ENCODE measurements at places on chromosomes 2 and 18.

DNA sequence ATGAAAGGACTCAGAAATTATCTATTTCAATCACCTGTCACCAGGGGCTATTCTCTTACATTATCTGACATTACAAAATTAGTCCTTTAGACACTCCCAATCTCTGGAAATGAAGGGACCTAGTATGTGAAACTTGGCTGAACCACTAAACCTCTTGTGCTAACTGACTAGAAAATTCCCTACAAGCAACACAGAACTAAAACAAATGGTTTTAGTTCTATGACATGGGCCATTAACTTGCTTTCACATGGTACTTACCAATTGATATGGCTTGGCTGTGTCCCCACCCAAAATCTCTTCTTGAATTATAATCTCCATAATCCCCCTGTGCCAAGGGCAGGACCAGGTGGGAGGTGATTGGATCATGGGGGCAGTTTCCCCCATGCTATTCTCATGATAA, 16.6 kb downstream of the SERPINE2 start:
- DNase-seq: no peak

- no peak for DNase-seq
These were observed 111.9 kb upstream of the MAPRE2 start for GRCh38 chr18:34929336-34929780.

DNA sequence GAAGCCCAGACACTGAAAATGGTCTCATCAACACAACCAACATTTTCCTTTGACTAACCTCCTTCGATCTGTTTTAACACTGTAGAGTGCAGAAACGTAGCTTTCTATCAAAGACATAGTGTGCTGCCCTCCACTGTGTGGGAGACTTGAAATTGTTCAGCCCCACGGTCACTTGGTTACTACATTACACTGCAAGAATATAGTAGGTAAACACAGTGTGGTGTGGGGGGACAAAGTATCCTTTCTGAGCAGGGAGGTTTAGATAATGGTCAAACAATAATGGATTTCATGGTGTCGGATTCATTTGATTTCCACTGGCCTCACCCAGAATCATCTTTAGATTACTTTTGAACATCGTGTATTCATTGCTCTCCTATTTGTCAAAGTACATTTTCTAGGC, 181.0 kb downstream of the ERBB4 start:
- DNase-seq: no peak

DNA sequence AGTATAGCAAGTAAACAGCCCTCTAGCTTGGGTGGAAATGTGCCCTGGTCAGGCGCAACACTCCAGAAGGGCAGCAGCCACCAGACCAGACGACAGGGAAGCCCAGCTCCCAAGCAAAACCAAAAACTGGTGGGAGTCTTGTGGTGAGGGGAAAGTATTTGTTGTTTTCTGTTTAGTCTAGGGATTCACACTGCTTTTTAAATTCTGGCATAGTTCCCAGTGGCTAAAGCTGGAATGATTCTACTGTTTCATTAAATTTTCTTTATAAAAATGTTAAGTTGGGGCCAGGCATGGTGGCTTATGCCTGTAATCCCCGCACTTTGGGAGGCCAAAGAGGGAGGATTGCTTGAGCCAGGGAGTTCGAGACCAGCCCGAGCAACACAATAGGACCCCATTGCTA, 38.5 kb downstream of the MERTK start:
- DNase-seq: no peak

- DNase-seq: no peak
These were observed 29.1 kb downstream of the ALMS1 start for GRCh38 chr2:73414696-73415095.

GRCh38 chr2:218017211-218018053, 14.6 kb upstream of the TNS1 start:
- DNase-seq: no peak

DNA sequence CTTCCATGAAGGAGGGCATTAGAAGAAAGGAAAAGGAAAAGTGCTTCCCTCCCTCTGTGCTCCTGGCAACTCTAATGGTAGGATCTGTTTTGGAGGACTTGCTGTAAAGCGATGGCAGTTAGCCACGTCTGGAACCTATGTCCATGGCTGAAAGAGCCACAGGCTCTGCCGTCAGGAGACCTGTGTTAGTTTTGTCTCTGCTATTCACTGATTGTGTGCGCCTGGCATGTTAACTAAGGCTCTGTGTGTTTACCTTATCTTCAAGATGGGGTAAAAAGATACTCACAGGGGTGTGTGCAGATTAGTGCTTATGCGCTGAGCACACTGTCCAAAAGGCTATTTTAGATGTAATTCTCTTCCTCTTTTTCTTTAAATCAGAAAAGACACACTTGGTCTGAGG, 109.8 kb upstream of the LTBP1 start:
- no peak for DNase-seq

- no peak for DNase-seq
These were observed 219.2 kb downstream of the LRP1B start for GRCh38 chr2:141911485-141912066.

GRCh38 chr18:38751211-38751610, 1185.6 kb upstream of the CELF4 start:
- DNase-seq: no peak

DNA sequence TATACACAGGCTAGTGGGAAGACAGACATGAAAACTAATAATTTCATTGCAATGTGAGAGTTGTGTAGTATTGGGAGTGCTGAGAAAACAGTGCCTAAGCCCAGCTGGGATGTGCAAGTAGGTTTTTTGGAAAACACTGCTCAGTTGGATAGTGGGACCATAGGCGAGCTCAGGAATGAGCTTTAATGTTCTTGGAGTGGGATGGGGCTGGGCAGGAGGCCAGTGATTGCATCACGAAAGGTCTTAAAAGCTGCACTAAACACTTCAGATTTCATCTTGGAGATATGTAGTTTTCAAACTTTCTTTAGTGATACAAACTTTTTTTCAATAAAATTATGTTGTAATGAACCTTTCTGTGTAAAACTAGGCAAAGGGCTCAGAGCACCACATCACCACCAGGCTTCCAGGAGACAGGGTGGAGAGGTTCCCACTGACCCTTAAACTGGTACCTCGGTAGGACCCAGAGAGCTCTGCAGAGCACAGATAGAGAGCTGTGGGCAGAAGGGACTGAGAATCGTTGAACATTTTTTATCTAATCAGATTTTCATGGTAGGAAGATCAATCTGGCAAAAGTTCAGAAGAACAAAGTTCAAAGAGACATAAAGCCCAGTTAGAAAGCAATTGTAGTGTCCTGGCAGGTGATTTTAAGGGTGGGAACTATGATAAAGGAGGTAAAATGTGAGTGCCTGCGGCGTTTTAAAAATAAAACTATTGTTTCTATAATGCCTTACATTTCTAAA, 176.2 kb downstream of the TRABD2A start:
- DNase-seq: no peak

GRCh38 chr18:70333757-70334156, 44.9 kb downstream of the SOCS6 start:
- no peak for DNase-seq

- no peak for DNase-seq
These were observed 12.4 kb downstream of the G6PC2 start for GRCh38 chr2:168913495-168913894.

DNA sequence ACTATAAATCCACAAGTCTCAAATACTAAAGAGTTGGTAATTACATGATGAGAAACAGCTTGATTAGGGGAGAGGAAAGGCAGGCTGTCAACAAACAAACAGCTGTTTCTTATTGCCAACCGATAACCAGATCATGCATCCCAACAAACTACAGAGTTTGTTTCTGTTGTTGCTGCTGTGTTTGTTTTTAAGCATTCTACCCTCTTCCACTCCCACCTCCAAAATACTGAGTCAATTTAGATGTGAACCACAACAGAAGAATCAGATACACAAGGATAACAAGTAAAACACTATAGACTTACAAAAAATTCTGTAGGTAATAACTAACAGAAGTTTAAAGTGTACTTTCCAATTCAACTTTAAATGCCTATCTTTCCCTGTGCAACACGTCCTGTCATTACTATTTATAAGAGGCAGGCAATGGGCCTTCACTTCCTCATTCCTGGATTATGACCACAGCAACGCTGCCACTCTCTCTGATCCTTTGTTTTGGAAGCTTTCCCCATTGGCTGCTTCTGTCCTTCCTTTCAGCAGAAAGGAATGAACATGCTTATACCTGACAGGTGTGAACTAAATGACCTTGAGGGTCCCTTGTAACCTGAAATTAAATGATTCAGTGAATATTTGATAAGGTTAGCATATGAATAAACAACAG, 152.0 kb downstream of the SRBD1 start:
- no peak for DNase-seq

GRCh38 chr2:95346738-95347671, 49.9 kb downstream of the KCNIP3 start:
- no peak for DNase-seq

GRCh38 chr2:142857256-142858164, 20.0 kb upstream of the KYNU start:
- no peak for DNase-seq

DNA sequence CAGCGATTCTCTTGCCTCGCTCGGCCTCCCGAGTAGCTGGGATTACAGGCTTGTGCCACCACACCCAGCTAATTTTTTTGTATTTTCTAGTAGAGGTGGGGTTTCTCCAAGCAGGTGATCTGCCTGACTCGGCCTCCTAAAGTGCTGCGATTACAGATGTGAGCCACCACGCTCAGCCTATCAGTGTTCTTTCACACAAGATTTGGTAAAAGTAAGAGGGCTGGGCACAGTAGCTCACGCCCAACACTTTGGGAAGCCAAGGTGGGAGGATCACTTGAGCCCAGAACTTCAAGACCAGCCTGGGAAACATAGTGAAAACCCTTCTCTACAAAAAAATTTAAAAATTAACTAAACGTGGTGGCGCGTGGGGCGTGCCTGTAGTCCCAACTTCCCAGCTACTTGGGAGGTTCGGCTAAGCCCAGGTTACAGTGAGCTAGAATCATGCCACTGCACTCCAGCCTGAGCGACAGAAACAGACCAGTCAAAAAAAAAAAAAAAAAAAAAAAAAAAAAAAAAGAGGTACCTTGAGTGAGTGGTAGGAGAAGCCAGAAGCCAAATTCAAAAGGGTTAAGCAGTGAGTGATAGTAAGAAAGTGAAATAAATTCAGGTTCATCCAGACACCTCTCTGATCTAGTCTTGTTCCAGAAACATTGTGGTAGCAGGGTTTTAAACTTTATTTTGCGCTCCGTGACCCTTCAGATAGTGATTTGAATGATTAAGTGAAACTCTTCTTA, 981 bp downstream of the MRPL53 start:
- no peak for DNase-seq

- no peak for DNase-seq
These were observed 673.0 kb downstream of the ARHGAP15 start for GRCh38 chr2:143802242-143802641.

All from stimulated activated CD8-positive, alpha-beta memory T cell treated with anti-CD3 and anti-CD28 coated beads, Interleukin-2, amount 100 ng/mL, for 1 hour (primary cell).